Neural crest cell (in vitro differentiated cells): ENCODE measurements at places on chromosomes 16 and 17. TPM values are rescaled to one million over a fixed set of nuclear protein-coding genes. Genes with fewer than 3 reads are reported as not detected.

The WFDC1 gene
- total RNA-seq: 0.14 and 0.30 TPM in 2 replicates

The ZFPM1 gene
- 11.1 and 11.2 TPM in 2 replicates for total RNA-seq

The NACA2 gene
- not detected in 2 replicates for total RNA-seq

The EMP2 gene
- total RNA-seq: 23.4 and 28.1 TPM in 2 replicates

The TNRC6C gene
- 31.6 and 40.5 TPM in 2 replicates for total RNA-seq

- H3K27ac ChIP-seq: no peak overlapping the region
- peaks cover 33% of the 10 kb centered on the region for H3K36me3 ChIP-seq
- no peak for DNase-seq
- peaks cover 8% of the 10 kb centered on the region for H3K4me1 ChIP-seq
- H3K27me3 ChIP-seq: no peaks in the 10 kb centered on the region
Measured at GRCh38 chr16:27471661-27472060, 69.7 kb downstream of the IL21R start.

DNA sequence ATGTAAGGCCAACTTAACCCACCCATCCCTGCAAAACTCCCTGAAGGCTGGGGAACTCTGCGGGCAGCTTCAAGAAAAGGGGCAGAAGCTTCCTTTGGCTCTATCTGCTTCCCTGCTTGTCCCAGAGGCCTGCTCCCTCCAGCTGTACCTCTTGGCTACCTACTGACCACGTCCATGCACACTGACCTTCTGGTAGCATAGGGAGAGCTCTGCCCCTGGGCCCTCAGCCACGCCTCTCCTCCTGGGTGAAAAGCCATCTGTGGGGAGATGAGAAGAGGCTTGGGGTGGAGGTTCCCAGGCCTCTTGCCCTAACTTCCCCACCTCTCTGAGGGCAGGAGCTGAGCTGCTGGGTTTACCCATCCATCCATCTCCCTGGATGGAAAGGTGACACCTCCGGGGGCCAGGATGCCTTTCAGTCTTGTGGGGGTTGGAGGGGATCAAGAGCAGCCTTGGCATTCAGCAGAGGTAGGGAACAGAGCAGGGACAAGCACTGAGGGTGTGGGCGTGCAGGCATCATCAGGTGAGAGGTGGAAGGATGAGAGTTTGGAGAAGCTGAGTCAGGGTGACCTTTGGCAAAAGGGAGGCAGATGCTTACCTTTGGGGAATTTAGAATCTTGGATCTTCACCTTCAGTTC lies 23.4 kb upstream of the MFSD6L start:
- peaks cover 32% of the 10 kb centered on the region for H3K27me3 ChIP-seq
- H3K27ac ChIP-seq: no peak overlapping the region
- no peaks in the 10 kb centered on the region for H3K36me3 ChIP-seq
- no peak overlapping the region for H3K4me3 ChIP-seq
- peaks cover 4% of the 10 kb centered on the region for H3K4me1 ChIP-seq

DNA sequence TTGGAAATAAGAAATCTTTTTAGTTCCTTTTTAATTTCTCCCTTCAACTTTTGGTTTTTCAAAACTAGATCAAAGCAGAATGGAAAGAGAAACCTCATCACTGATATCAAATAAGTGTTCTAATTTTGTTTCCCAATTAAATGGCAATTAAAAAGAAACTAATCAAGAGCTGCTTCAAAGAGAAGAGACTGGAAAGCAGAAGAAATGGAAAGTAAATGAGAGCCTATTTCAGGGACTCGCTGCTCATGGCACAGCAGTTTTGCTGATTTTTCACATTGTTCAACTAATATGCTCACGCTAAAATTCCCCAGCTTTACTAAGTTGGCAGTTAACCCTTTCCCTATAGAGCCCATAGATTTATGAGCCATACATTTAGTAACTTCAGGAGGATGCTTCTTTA lies 6.5 kb downstream of the NMT1 start:
- no peak overlapping the region for H3K27ac ChIP-seq
- no peaks in the 10 kb centered on the region for H3K27me3 ChIP-seq
- no peak for DNase-seq
- H3K4me1 ChIP-seq: peaks cover 6% of the 10 kb centered on the region

DNA sequence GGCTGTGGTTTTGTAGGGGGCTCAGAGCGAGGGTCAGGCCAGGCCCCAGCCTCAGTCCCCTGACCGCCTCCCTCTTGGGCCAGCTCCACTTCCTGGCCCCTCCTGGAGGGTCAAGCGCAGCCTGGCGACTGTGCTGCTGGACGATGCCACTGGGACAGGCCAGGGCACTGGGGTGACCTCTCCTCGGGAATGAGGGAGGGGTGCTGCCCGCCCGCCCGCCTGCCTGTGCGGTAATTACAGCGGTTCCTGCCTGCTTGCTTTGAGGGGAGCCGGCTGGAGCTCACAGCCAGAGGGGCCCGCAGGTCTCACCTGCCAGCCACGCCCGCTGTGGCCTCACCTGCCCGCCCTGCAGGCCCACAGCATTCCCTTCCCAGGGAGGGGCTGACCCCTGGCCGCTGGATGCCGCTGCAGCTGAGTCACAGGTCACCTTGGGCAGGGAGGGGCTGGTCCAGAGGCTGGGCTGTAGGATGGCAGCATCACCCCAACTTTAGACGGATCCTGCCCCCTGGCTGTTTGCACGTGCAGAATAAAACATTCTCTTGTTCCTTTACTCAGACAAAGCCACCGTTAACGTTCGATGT lies 76.7 kb upstream of the CBX4 start:
- H3K27me3 ChIP-seq: no peaks in the 10 kb centered on the region
- no peak overlapping the region for H3K4me3 ChIP-seq
- H3K36me3 ChIP-seq: no peaks in the 10 kb centered on the region
- H3K27ac ChIP-seq: no peak overlapping the region

DNA sequence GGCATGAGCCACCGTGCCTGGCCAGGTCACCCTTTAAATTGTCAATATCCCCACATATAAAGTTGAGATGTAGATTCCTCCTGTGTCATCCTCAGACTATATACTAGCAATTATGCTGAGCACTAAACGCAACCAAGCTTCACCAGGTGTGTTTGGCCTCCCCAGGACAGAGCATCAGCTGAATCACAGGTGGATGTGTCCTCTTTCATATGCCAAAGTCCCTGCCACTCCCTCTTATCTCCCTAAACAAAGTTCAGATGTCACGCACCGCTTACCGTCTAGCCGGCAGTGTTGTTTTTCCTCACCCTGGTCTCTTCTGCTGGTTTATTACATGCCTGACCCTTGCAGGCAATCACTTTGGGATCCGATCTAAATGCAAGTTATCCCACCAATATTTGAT lies 43.8 kb upstream of the ARHGAP44 start:
- peaks cover 6% of the 10 kb centered on the region for H3K27me3 ChIP-seq
- no peak overlapping the region for H3K4me3 ChIP-seq
- H3K36me3 ChIP-seq: no peaks in the 10 kb centered on the region
- no peak for DNase-seq

DNA sequence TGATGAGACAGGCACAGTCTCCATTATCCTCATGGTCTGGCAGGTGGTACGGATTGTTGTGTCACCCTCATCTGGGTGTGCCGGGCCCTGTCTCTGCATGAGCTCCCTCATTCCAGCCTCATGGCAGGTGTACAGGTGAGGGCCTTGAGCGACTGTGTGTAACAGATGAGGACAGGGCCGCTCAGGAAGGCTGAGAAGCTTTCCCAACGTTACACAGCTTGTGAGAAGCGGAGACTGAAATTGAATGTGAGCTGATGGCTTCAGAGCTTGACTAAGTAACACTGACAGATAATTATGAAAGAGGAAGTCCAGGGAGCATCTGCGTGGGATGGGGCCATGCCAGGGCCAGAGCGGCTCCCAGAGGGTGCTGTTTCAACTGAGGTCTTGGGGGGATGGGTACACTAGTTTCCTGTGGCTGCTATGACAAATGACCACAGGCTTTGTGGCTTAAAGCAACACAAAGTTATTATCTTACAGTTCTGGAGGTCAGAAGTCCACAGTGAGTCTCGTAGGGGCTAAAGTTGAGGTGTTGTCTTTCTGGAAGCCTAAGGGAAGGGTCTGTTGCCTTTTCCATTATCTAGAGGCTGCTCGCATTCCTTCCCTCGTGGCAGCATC lies 36.7 kb downstream of the CMIP start:
- DNase-seq: no peak
- peaks cover 10% of the 10 kb centered on the region for H3K36me3 ChIP-seq
- H3K27ac ChIP-seq: no peak overlapping the region
- H3K4me1 ChIP-seq: peaks cover 43% of the 10 kb centered on the region
- H3K27me3 ChIP-seq: no peaks in the 10 kb centered on the region
- H3K4me3 ChIP-seq: no peak overlapping the region

DNA sequence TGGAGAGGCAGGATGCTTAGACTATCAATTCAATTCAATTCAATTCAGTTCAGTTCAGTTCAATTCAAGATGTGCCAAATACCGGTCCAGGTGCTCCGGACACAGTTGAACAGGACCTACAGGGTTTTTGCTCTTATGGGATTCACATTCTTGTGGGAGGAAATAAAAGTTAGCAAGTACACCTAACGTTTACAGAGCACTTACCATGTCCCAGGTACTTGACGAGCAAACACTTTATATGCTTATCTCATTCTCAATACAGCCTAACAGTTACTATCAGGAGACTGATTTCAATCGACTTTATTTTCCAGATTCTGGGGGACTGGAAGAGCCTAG lies 467 bp upstream of the GDE1 start:
- H3K27me3 ChIP-seq: no peaks in the 10 kb centered on the region
- DNase-seq: no peak
- H3K4me3 ChIP-seq: peak overlapping the region; percentile 98
- H3K27ac ChIP-seq: no peak overlapping the region
- no peaks in the 10 kb centered on the region for H3K36me3 ChIP-seq

- peaks cover 48% of the 10 kb centered on the region for H3K27me3 ChIP-seq
- peak overlapping the region; percentile 76 for H3K4me3 ChIP-seq
- H3K36me3 ChIP-seq: no peaks in the 10 kb centered on the region
- H3K4me1 ChIP-seq: peaks cover 22% of the 10 kb centered on the region
- no peak for DNase-seq
Measured at GRCh38 chr16:90020260-90020837, 1.1 kb upstream of the DBNDD1 start.

DNA sequence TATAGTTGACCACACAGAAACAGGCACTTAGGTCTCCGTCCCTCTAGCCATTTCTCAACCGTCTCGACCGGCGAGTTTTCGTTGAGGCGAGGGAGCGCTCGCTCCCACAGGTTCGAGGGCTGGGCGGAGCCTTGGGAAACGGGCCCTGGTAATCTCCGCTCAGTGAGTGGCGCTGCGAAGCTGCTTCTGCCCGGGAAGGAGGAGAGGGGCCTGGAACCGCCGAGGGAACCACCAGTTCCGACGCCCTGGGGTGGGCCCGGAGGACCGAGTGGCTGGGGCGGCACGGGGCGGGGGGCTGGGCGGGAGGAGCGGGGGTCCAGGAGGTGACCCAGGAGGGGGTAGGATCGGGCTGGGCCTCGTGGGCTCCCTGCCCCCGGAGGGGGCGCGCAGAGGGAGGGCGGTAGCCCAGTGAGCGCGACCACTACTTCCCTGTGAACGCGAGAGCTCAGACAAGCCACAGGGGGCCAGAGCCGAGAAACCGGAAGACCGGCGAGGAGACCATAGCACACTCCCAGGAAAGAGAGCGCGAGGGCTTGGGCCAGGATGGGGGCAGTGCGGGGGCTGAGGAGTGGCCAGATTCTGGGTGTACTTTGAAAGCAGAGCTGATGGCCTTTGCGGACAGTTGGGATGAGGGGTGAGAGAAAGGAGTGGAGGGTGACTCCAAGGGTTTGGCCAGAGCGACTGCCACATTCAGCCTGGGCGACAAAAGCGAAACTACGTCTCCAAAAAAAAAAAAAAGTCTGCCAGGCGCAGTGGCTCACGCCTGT lies 29.9 kb upstream of the ARL4D start:
- H3K4me1 ChIP-seq: peaks cover 52% of the 10 kb centered on the region
- peaks cover 8% of the 10 kb centered on the region for H3K27me3 ChIP-seq
- peak; percentile 53 for DNase-seq
- H3K27ac ChIP-seq: peak overlapping the region; percentile 100
- H3K36me3 ChIP-seq: no peaks in the 10 kb centered on the region

GRCh38 chr17:10088444-10088843 lies 110.0 kb downstream of the GAS7 start:
- H3K4me1 ChIP-seq: peaks cover 21% of the 10 kb centered on the region
- no peak overlapping the region for H3K4me3 ChIP-seq
- peaks cover 5% of the 10 kb centered on the region for H3K36me3 ChIP-seq
- no peaks in the 10 kb centered on the region for H3K27me3 ChIP-seq
- peak overlapping the region; percentile 87 for H3K27ac ChIP-seq
